ENCODE measurements at places on chromosomes 1 and 21.

GRCh38 chr21:44466351-44466954, 11.1 kb downstream of the LRRC3 start:
- no peak for DNase-seq

GRCh38 chr1:44909901-44910544, 67.0 kb upstream of the PTCH2 start:
- no peak for DNase-seq

DNA sequence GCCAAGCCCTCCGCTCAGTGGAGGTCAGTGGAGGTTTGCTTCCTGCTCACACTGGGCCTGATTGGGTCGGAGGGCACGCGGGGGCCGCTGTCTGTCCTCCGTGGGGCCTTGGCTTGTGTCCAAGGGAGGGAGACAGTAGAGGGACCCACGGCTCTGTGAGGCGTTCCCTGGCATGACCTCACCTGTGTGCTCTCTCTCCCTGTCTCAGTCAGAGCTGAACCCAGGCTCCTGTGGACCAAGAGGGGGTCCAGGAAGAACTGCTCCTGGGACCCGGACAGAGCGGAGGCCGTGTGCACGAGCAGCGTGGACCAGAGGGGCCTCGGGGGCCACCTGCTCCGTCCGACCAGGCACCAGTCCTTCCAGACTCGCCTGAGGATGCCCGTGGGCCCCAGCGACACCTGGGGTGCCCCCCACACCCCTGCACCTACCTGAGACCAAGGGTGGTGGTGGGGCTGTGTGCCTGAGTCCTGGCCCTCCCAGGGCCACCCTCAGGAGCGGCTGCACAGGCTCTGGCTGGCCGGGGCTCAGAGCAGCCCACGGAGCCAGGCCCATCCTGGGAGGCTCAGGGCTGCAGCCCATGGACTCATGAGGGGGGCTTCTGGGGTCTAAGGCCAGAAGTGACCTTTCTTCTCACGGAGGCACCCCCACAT, 13.3 kb upstream of the TTLL10 start:
- DNase-seq: no peak

- no peak for DNase-seq
Observed at GRCh38 chr21:42381347-42381984, 14.4 kb downstream of the TMPRSS3 start.

- DNase-seq: no peak
Observed at GRCh38 chr1:27520651-27521050, 30.7 kb upstream of the WASF2 start.

DNA sequence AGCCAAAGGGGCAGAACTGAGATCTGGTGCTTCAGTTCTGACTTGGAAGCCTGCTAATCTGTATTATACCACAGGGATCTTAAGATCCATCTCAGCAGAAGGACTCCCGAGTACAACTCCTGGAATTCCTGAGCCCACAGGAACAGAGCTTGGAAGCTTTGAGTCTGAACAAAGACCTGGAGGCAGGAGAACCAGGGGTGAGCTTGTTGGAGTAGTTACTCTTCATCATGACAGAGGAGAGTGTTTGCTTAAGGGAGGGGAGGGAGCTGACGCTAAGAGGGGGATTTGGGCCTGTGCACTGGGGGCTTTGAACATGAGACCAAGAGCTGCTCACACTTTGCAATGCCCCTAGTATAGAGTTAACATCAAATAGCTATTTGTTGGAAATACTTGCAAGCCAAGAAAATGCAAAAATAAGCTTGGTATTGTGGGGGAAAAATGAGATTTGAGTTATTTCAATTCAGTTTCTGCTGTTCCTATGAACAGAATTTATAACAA, 41.1 kb upstream of the TRABD2B start:
- DNase-seq: no peak

DNA sequence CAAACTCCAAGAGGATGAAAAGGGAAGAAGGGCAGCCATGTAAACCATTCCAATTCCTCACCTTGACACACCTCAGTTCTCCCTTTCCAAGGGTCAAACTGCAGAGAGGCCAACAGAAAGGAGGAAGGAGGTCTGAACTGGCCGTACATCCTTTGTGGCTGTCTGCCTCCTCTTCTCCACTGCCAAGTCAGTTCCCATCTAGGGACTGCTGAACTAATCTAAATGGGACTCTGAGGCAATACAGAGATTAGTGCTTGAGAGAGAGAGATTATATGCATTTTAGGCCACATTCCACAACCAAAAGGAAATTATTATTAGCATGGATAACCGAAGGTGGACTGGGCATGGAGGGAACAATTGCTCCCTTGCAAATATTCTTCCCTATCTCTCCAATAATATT, 2.7 kb downstream of the ARHGEF11 start:
- no peak for DNase-seq

DNA sequence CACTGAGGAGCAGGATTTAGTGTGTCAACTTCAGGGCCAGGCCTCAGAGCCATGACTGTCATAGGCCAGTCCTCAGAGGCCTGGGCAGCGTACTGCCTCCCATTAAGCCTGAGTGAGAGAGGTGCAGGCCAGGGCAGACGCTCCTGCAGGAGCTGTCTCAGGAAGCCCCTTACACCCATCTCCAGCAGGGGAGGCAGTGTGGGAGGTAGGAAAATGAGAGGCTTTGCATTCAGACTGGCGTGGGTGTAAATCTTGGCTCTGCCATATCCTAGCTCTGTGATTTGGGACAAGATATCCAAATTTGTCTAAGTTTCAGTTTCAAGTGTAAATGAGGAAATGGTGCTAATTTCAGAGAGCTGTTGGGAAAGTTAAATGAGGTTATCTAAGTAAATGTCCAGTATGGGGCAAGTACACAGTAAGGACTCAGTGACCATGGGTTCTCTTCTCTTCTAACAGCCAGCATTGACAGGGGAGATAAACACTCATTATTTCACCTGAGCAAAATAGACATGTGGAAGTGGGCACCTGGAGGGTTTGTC, 184.1 kb downstream of the ZSCAN20 start:
- no peak for DNase-seq

DNA sequence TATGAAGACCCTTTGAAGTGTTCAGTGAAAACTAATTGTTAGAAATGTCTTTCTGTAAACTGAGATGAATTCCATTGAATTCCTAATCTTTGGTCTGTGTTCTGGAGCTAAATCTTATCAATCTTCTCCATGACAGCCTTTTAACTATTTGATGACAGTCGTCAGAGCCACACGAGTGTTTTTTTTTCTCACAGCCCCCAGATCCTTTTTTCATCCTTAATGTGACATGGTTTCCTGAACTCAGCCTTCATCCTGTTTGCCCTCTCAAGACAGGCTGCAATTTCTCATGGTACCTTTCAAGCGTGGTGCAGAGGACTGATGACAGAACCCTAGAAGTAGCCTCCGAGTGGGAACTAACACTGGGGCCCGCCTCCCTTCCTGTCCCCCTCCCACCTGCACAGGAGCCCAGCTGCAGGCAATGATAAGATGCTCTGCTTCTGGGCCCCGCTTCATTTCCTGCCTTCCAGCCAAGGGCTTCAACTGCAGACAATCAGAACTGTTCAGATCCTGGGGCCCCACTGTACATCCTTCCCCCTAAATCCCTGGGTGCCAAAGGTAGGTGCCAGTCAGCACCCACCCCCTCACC, 114.6 kb upstream of the VAV3 start:
- DNase-seq: no peak

GRCh38 chr1:11071463-11072215, 11.8 kb upstream of the SRM start:
- DNase-seq: no peak

GRCh38 chr1:236273358-236273757, 8.4 kb downstream of the ERO1B start:
- DNase-seq: no peak

- no peak for DNase-seq
Observed at GRCh38 chr21:22468893-22469292, 1470.7 kb downstream of the NCAM2 start.

GRCh38 chr1:56032096-56032676, 547.2 kb downstream of the PLPP3 start:
- DNase-seq: no peak

DNA sequence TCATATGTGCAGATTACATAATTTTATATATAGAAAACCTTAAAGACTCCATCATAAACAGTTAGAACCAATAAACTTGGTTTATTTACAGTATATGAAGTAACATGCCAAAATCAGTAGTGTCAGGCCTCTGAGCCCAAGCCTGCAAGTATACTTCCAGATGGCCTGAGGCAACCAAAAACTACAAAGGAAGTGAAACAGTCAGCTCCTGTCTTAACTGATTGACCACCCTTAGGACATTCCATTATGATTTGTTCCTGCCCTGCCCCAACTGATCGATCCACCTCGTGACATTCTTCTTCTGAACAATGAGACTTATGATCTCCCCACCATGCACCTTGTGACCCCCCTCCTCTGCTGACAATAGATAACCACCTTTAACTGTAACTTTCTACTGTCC, 630.3 kb downstream of the AMY1C start:
- DNase-seq: no peak

DNA sequence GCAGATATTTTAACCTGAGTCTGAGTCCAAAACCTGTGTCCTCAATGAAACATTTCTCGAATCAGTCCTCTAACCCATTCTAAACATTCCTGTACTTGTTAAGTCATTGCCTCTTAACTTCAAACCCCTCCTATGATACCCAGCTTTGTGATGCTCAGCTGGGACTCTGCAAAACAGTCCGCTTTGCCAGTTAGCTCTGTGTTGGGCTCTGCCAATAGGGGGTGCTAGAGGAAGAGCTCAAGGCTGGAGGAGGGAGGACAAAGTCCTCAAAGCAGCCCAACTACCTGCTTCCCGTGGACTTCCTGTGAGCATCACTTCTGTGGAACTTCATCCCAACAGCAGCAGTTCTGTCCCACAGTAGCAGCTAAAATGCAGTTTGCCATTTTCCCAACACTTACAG, 38.1 kb upstream of the SYT14 start:
- no peak for DNase-seq

GRCh38 chr1:19353596-19353995, 41.5 kb downstream of the SLC66A1 start:
- DNase-seq: no peak

DNA sequence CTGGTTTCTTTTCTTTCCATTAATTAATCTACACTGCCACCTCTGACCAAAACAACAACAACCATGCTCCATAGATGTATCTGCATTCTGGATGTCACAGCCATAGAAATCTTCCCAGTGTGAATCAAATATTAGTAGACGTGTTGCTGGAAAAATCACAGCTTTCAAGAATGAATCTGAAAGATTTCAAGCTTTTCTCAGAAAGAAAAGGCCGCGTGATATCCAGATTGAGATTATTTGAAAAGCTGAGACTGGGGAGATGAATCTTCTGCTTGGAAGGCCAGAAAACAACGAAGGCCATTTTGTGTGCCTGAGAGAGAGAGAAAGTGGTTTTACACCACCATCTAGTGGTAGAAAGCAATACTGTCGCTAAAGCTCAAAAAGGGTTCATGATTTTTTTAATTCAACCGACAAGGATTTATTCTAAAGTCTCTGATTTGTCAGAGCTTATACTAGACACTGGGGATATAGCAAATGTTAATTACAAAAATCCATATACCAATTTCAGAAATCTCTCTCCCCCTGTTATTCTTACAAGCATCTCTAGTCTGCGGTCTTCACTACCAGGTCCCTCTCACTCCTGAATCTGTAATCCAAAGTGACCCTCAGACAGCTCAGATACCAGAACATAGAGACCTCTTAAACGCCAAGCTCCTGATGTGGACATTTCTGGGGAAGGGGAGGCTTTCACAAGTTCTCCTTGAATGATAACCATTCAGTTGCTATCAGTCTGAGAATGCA, 87.5 kb upstream of the SGIP1 start:
- no peak for DNase-seq
